ENCODE measurements at places on chromosomes 4 and X.
A peak's percentile ranks its signal among the peaks of the same experiment; 100 is the strongest.

GRCh38 chrX:132004728-132005127, 18.4 kb upstream of the STK26 start:
- no peak for ATAC-seq

GRCh38 chrX:120477453-120477852, 8.4 kb upstream of the LAMP2 start:
- ATAC-seq = no peak

- no peak for ATAC-seq
Observed at GRCh38 chrX:104567506-104567905, 1.5 kb downstream of the IL1RAPL2 start.

GRCh38 chrX:110509755-110510532, 151.3 kb downstream of the RTL9 start:
- ATAC-seq = no peak

DNA sequence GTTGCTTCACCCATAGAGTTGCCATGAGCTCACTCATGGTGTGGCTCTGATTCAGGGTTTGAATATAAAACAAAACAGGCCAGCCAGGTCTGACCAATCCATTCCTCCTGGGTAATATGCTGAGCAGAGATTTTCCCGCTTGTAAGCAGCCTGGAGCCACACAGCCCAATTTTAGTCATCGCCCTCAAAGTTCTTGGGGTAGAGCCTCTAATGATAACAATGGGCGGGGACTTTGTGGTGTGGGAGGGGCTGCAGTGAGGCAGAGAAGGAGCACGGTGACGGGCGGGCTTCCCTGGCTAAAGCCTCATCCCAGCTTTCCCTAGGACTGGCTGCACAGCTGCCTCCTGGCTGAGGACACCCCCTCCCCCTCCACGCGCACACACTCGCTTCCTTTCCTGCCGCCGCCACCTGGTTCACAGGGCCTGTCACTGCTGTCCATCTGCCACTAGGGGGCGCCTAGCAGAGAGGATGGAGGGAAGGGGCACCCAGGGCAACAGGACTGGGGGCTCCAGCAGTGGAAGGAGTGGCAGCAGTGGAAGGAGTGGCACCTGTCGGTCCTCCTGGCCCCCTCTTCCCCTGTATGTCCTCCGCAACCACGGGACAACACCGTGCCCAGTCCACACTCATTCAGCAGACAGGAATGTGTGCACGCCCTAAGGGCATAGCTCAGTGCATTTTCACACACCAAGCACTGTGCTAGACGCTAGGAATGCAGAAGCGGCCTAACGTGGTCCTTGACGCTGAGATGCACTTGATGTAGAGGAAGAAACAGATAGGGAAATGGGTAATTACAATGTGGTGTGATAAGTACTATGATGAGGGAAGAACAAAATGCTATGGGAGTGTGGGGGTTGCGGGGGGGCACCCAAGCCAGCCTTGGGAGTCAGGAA, 26.8 kb downstream of the PRPS1 start:
- ATAC-seq = peak; percentile 75

DNA sequence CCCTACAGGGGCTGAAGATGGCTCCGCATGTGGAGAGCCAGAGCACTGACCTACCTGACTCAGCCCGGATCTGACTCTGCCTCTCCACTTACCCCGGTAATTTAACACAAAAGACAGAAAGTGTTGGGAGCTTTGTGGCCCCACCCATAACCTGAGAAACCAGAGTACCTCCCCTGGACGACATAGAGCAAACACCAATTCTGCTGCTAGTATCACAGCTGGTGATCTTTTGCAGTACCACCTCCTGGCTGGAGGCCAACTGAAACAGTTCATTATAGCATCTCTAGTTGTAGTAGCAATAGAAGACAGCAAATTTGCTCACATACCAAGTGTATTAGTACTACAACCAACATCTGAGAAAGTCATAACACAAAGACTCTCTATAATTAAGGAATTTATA, 443.9 kb downstream of the KLHL4 start:
- ATAC-seq = no peak

GRCh38 chr4:27366104-27366823, 505.6 kb downstream of the STIM2 start:
- no peak for ATAC-seq

GRCh38 chr4:76011700-76012387, 4.5 kb upstream of the CXCL9 start:
- peak; percentile 63 for ATAC-seq

DNA sequence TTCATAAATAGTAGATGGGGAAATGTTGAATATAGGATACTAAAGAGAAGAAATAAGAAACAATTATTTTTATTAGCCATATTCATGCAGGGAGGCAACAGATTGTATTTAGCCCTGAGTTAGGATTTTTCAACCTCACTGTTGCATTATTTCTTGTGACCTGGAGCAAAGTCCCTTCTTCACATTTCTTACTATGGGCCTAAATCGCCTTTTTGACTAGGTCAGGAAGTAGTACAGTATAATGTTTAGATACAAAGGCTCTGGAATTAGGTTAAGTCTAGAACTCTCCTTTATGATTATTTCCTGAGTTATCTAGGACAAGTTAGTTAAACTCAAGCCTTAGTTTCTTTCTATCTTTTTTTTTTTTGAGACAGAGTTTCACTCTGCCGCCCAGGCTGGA, 88.0 kb downstream of the FRYL start:
- no peak for ATAC-seq

- ATAC-seq = peak; percentile 61
Observed at GRCh38 chr4:80448056-80448455, 112.5 kb downstream of the CFAP299 start.

Measured in SK-N-SH treated with all-trans-retinoic acid at 6 μM for 48 hours (cell line).